ENCODE measurements at places on chromosomes 16 and 17. TPM values are rescaled to one million over a fixed set of nuclear protein-coding genes. Genes with fewer than 3 reads are reported as not detected.
A peak's percentile ranks its signal among the peaks of the same experiment; 100 is the strongest.

- no peak overlapping the region for H3K4me3 ChIP-seq
- H3K4me1 ChIP-seq = no peaks in the 10 kb centered on the region
- H3K36me3 ChIP-seq = no peaks in the 10 kb centered on the region
- DNase-seq = no peak
- H3K27ac ChIP-seq = no peak overlapping the region
- no peaks in the 10 kb centered on the region for H3K27me3 ChIP-seq
These were observed 108.2 kb upstream of the HS3ST2 start for GRCh38 chr16:22705799-22706198.

- H3K27ac ChIP-seq = no peak overlapping the region
- H3K27me3 ChIP-seq = no peaks in the 10 kb centered on the region
- H3K36me3 ChIP-seq = no peaks in the 10 kb centered on the region
- DNase-seq = no peak
These were observed 9.5 kb upstream of the IGFBP4 start for GRCh38 chr17:40433551-40434415.

DNA sequence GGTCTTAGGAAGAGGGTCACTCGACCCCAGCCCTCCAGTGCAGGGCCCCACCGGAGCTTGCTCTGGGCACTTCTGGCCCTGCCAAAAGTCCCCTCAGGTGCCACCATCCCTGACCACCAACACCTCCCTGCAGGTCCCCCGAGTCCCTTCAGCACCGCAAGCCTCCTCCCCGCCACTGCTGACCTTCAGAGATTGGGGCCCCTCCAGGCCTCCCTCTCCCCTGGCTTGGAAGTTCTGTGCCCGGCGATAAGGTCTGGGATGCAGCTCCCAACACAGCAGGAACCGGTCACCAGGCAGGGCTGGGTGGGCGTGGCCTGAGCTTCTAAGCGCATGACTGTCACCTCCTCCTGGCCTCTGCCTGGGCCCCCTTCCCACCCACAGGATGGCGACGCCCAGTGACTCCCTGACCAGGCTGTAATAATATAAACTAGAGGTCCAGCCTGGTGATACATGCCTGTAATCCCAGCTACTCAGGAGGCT is 11.2 kb downstream of the PIEZO1 start:
- H3K4me3 ChIP-seq = no peak overlapping the region
- peak overlapping the region; percentile 75 for H3K27ac ChIP-seq
- H3K27me3 ChIP-seq = no peaks in the 10 kb centered on the region
- no peak for DNase-seq

DNA sequence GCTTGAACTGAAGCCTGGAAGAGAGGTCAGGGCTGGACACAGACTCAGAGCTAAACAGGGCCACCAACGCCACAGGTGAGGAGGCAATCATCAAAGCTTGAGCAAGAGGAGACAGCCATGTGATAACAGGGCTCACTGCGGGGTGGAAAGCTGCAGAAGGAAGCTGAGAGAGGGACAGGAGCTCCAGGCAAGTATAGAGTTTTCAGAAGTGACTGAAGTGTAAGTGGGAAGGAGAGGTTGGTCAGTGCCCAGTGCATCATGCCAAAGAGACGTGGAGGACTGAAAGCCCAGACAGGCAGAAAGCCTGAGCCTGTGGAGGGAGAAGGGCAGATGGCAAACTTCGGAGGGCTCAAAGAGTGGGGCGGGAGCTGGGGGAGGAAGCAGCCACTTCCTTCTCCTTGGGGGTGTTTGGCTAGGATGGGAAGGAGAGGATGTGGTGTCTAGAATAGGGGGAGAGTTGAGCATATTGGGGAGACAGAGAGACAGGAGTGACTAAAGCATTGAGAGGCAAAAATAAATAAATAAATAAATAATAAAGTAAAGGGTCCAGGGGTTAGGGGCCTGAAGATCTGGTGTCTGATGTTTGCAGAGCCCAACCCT is 2.6 kb downstream of the KIFC3 start:
- peaks cover 22% of the 10 kb centered on the region for H3K4me1 ChIP-seq
- no peak overlapping the region for H3K27ac ChIP-seq
- H3K36me3 ChIP-seq = no peaks in the 10 kb centered on the region
- no peak overlapping the region for H3K4me3 ChIP-seq

DNA sequence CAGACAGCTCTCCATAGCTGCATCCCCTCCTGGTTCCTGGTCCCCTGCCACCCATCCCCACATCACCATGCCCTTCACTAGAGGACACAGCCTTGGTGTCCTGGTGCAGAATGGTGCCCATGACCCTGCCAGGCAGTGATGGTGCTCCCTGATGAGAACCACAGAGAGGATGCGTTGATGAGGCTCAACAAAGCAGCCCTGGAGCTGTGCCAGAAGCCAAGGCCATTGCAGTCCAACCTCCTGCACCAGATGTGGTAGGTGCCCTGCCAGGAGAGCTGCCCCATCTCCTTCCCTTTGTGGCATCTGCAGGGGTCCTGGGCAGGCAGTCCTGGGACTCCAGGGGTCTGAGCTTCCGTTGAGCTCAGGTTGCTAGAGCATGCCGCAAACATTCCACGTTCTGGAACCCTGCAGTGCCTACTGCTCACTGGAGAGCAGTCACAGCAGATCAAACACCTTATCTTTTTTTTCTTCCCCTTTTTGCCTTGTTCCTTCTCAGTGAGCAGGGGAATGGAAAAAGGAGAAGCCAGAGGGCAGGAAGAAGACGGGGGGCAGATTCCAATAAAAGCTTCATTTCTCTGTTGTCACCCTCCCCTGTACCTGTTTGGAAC is 5.3 kb upstream of the EPN3 start:
- H3K4me3 ChIP-seq = no peak overlapping the region
- peaks cover 29% of the 10 kb centered on the region for H3K27me3 ChIP-seq
- no peaks in the 10 kb centered on the region for H3K36me3 ChIP-seq
- H3K27ac ChIP-seq = no peak overlapping the region

DNA sequence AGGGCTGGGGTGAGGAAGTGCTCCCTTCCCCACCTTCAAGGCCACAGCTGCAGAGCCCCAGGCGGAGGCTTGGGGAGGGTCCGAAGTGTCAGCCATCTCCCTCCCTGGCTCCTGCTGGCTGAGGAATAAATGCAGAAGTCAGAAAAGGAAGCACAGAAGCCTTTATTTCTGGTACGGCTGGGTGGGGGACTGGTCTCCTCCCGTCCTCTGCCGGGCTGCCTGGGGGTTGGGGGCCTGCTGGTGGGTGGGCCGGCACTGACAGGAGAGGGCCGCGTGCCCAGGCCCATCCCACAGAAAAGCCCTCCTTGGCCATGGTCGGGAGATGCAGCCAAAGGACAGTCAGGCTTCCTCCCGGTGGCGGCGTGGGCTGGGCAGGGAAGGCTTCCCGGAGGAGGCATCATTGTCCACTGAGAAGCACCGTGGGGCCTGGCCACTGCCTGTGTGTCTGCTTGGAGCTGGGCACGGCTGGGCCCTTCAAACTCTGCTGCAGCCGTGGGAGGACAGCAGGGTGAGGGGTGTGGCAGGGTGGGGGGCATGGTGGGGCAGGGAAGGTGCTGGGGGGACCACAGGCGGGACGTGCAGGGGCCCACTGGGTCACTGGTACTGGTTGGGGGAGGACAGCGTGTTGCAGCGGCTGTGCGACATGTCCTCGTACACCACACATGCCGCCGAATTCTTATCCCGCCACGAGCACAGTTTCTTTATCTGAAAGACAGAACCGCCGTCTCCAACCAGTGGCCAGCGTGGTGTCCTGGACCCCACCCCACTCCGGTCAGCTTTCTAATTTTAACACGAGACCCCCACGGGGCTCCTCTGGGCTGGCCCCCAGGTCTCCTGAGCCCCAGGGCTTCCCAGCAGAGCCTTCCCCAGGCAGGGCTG is 2.4 kb downstream of the CD7 start:
- H3K36me3 ChIP-seq = peaks cover 6% of the 10 kb centered on the region
- H3K4me1 ChIP-seq = peaks cover 9% of the 10 kb centered on the region
- no peak for DNase-seq
- no peaks in the 10 kb centered on the region for H3K27me3 ChIP-seq
- H3K27ac ChIP-seq = peak overlapping the region; percentile 45
- H3K4me3 ChIP-seq = peak overlapping the region; percentile 91

- no peaks in the 10 kb centered on the region for H3K4me1 ChIP-seq
- no peaks in the 10 kb centered on the region for H3K27me3 ChIP-seq
- no peak for DNase-seq
These were observed 158.1 kb upstream of the ASIC2 start for GRCh38 chr17:33451221-33451620.

MT4 gene
- not detected for total RNA-seq

SNAI3 gene
- total RNA-seq = 2.8 TPM

All from CD8-positive, alpha-beta memory T cell (primary cell).